ENCODE measurements at places on chromosomes 1 and 21.

- DNase-seq: no peak
Measured at GRCh38 chr1:30809514-30810263, 52.1 kb upstream of the LAPTM5 start.

DNA sequence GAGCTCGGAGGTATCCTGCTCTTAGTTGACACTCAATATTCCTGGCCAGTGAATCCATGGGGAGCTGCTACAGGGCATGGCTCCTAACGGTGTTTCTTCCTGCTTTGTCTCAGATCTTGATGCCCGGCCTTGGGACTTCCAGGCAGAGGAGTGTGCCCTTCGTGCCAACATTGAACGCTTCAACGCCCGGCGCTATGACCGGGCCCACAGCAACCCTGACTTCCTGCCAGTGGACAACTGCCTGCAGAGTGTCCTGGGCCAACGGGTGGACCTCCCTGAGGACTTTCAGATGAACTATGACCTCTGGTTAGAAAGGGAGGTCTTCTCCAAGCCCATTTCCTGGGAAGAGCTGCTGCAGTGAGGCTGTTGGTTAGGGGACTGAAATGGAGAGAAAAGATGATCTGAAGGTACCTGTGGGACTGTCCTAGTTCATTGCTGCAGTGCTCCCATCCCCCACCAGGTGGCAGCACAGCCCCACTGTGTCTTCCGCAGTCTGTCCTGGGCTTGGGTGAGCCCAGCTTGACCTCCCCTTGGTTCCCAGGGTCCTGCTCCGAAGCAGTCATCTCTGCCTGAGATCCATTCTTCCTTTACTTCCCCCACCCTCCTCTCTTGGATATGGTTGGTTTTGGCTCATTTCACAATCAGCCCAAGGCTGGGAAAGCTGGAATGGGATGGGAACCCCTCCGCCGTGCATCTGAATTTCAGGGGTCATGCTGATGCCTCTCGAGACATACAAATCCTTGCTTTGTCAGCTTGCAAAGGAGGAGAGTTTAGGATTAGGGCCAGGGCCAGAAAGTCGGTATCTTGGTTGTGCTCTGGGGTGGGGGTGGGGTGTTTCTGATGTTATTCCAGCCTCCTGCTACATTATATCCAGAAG is 16.7 kb downstream of the ALX3 start:
- peak; percentile 66 for DNase-seq

- no peak for DNase-seq
Measured at GRCh38 chr1:69513601-69514000, 54.1 kb upstream of the LRRC7 start.

DNA sequence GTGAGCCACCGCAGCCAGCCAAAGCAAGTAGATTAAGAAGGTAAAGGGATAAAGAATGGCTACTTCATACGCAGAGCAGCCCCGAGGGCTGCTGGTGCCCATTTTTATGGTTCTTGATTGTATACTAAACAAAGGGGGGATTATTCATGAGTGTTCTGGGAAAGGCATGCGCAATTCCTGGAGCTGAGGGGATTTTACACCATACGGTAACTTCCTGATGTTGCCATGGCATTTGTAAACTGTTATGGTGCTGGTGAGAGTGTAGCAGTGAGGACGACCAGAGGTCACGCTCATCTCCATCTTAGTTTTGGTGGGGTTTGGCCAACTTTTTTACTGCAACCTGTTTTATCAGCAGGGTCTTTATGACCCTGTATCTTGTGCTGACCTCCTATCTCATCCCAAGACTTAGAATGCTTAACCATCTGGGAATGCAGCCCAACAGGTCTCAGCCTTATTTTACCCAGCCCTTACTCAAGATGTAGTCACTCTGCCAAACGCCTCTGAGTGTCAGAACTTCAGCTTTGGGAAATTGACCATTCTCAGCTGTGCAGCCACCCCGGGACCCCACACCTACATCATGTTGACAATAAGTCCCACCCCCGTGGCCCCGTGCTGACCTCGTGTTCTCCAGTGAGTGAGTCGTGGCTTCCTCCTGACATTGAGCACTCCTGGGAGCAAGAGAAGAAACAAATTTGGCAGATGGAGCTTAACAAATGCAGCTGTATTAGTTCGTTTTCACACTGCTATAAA is 149.4 kb upstream of the COL6A1 start:
- no peak for DNase-seq

DNA sequence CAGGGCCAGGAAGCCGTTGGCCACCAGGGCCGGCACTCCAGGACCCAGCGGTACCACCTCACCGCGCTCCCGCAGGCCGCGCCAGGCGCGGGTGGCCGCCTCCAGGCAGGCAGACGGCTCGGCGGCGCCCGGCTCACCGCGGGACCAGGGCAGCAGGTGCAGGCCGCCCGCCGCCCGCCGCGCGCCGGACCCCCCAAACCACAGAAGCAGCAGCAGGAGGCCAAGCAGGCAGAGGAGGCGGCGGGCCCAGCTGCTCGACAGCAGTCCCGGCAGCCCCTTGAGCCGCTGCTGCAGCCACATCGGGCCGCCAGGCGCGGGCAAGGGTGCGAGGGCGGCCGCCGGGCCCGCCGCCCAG is 312 bp downstream of the KIAA2013 start:
- no peak for DNase-seq

- no peak for DNase-seq
Measured at GRCh38 chr1:209505044-209505443, 78.5 kb upstream of the CAMK1G start.

DNA sequence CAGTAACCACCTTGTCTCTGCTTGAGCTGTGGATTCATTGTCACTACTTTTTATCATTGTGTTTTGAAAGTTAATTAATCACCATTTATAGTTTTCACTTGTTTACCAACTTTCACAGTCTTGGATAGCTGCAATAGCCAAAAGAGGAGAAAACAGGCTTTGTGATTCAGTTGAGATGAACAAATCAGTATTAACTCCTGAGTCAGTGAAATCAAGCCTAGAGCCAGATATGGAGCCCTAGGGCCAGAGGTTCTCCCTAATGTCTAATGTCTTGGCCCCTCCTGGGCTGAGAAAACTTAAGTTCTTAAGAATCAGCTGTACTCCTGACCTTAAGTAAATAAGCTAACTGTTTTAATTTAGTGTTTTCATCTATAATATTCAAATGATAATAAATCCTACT is 228.8 kb downstream of the DNM3 start:
- DNase-seq: no peak

GRCh38 chr1:210776712-210777111 is 357.2 kb downstream of the KCNH1 start:
- DNase-seq: no peak

- DNase-seq: no peak
Measured at GRCh38 chr1:227548119-227548397, 15.3 kb upstream of the ZNF678 start.

DNA sequence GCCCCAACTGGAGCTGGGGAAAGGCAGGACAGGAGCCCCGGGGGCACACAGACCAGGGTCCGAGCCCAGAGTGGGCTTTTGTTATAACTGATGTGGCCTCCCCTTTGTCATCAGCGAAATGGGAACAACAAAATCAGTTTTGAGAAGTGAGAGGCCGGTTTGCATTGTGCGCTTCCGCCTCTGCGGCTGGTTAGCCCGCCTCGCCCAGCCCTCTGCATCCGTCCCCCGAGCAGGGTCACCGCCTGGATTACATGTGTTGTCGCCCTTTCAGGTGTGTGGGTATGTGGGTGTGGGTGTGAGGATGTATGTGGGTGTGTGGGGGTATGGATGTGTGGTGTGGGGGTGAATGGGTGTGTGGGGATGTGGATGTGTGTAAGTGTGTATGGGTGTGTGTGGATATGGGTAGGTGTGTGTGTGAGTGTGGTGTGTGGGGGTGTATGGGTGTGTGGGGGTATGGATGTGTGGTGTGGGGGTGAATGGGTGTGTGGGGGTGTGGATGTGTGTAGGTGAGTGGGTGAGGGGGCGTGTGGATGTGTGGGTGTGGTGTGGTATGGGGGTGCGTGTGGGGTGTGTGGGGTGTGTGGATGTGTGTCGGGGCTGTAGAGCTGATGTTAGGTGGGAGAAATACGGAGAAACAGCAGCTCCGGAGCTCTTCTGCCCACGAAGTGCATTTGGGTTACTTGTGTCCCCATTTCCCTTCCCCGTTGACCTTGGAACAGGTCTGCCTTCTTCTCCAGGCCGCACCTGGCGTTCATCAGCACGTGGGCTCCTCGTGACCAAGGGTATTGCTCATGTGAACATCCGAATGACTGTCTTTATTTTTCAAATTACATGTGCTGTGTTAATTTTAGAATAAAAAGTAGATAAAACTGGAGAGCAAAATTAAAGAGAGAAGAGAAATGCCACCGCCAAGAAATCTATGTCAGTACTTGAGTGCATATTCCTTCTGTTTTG is 67.6 kb downstream of the FHAD1 start:
- no peak for DNase-seq

GRCh38 chr1:162036163-162036562 is 12.5 kb upstream of the OLFML2B start:
- DNase-seq: no peak

- no peak for DNase-seq
Measured at GRCh38 chr1:12678350-12678749, 34.5 kb downstream of the AADACL4 start.

GRCh38 chr21:15468368-15468767 is 261.4 kb upstream of the USP25 start:
- no peak for DNase-seq

DNA sequence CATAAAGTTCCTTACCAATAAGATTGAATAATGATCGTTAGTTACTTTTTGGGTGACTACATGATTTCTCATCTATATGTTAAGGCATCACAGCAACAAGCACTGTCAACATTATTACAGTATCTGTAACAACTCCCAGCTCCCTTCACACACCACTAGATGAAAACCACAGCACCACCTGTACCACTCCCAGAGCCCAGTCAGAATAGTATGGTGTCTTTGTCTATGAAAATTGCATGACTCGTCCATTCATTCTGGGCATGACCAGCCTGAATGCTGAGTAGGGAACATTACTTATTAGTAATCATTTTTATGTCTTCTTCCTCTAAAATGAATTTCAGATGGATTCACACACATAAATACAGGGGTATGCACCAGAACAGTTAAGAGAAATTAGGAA is 7.0 kb downstream of the OLFML2B start:
- DNase-seq: no peak

- no peak for DNase-seq
Measured at GRCh38 chr21:45506241-45506817, 35.9 kb downstream of the SLC19A1 start.

DNA sequence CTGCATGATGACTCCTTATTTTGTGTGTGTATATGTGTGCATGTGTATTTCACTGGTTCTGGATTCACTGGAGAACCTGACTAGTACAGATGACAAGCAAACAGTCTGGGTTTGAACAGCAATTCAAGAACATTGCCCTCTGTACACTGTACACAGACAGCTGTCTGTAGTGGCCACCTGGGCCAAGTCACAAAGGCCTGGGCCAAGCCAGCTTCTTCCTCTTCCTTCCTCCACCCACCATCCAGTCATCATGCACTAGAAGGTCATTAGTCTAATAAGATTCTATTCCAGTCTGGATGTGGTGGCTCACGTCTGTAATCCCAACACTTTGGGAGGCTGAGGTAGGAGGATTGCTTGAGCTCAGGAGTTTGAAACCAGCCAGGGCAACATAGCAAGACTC is 155.9 kb downstream of the ELAVL4 start:
- no peak for DNase-seq

GRCh38 chr1:8627728-8628127 is 189.7 kb downstream of the RERE start:
- DNase-seq: no peak

Measured in activated naive CD4-positive, alpha-beta T cell (primary cell).